ENCODE measurements at places on chromosomes 5 and 9.
A peak's percentile ranks its signal among the peaks of the same experiment; 100 is the strongest.

DNA sequence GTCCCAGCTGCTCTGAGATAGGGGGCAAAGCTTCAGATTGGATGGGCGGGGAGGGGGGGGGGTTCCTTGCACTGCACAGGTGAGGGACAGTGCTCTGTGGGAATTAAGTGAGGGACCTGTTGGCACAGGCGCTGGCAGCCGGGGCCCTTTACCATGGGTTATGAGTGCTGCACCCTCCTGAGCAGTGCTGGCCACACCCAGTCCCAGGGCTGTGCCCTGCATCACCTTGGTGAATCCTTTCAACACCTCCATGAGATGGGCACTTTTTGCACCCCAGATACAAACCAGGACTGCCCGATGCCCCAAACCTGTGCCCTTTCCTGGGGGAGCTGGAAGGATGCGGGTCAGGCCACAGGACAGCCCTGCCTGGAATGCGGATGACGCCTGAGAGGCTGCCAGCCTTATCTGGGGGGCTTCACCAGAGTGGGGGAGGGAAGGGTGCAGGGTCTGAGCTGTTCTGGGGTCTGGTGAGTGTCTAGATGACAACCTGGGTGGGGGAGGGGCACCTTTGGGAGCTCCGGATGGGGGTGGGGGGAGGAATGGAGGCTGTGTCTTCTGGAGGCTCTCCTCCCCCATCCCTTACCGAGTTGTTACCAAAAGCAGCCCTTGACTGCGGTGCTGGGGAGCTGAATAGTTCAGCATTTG, 5.2 kb downstream of the CRB2 start:
- DNase-seq, result peak; percentile 39

- no peak for DNase-seq
These were observed 18.0 kb downstream of the MTRR start for GRCh38 chr5:7886849-7887475.

GRCh38 chr9:27059907-27060306, 49.1 kb upstream of the TEK start:
- DNase-seq, result no peak

GRCh38 chr5:153987301-153987700, 51.4 kb downstream of the FAM114A2 start:
- no peak for DNase-seq

DNA sequence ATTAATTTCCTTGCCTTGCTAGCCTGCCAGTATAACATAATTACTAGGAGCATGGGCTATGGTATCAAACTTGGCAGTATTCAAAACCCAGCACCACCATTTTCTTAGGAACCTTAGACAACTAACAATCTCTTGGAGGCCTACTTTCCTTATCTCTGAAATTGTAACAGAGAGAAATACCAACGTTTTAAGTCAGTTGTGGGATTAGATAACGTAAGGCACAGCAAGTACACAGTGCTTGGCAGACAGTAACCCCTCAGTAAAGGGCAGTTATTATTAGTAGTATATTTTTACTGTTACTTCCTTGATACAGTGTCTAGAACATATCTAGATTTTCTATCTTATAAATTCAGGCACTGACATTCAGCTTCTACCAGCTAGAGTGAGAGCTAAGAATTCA, 309.6 kb downstream of the ACTL7B start:
- no peak for DNase-seq

DNA sequence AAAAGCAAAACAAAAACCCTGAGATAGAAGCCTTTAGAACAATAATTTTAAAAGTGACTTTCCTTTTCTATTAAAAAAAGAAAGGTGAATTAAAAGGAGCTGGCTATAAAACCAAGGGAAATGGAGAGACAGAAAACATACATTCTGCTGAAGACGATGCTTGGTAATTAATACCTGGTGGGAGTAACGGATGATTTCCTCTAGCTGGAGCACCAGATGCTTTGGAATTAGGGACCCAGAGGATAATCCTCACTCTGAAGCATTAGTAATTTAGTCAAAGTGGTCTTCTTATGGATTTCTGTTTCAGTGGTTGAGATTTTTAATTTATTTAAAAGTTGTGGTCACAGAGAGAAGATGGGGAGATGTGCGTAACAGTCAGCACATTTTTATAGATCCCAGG, 982.5 kb downstream of the TLE4 start:
- DNase-seq, result no peak

DNA sequence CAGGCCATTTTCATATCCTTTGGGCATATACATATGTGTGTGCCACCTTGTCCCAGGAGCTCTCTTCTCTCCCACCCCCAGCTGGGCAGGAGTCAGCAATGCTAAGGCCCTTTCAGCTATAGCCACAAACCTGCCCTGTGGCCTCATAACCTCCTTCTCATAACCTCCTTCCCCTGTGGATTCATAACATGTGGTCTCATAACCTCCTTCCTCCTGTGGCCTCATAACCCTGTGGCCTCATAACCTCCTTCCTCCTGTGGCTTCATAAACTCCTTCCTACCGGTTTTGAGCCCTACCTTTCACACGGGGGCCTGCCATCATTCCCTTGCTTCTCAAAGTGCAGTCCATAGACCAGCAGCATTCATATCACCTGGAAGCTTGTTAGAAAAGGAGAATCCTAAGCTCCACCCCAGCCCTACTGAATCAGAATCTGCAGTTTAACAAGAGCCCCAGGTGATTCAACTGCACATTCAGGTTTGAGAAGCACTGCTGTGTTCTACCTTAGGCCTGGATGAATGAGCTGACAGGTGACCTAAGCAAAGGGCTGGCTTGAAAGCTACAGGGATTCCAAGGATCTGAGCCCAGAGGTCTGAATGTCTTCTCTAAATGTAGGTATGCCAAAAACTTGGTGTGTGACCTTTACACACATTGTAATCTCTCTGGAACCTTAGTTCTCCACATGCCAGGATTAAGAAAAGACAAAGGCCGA, 41.9 kb upstream of the PLPP6 start:
- DNase-seq, result no peak

DNA sequence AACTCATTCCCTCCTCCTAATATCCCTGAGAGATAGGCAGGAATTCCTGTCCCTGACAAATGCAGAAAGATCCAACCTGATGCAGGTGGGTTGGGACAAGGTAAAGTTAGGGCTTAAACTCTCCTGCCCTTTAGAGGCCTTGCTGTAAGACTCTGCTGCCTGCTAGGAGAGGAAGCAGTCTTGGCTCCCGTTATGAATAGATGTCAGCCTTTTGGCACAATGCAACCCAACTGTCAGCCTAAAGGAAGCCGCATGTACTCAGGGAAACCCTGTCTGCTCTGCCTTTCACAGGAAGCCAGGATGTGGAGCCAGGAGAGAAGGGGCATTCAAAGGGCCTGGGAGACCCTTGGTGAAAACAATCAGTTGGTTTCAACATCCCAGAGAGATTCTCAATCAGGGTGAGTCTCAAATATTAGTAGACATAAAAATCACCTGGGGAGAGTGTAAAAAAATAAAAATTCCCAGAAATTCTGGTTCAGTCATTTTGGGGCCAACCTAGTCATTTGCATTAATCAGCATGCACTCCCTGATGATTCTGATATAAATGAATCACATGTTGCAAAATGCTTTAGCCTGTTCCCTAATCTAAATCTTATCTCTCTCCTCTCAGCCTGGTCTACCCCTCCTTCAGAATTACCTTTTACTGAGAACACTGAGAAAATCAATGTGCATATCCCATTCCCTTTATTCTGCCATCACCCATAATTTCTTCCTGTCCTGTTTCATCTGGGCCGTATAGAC, 136.2 kb upstream of the TRIM32 start:
- no peak for DNase-seq

DNA sequence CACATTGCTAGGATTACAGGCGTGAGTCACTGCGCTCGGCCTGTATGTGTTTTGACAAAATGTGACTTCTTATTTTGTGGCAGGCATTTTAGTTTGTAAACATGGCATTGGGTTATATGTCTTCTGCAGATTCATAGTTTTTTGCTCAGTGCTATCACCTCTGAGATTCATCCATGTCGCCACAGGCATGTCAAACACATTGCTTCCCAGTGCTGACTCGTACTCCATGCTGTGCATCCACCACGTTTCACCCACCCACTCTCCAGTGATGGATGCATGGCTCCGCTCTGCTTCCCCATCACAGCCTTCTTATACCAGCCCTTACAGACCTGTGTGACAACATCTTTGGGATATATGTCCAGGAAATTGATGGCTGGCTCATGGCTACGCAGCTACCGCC, 158.8 kb downstream of the GAS1 start:
- no peak for DNase-seq

- no peak for DNase-seq
These were observed 169.8 kb downstream of the FOCAD start for GRCh38 chr9:20853866-20854265.

DNA sequence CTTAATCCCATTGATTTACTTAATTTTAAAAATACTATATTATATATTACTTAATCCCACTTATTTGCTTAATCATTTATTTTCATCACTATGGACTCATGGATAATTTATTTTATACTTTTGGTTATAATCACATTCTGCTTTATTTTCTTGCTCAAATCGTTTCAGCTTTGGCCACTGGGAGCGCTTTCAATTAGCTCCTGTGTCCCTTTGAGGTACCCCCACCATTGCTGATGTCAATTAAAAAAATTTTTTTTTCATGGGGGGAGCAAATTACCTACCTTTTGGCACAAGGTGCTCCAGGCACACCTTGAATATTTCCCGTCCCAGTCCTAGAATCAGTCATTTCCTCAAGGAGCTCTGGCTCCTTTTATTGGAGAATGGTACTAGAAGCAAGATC, 1.4 kb upstream of the TRIO start:
- DNase-seq, result no peak

DNA sequence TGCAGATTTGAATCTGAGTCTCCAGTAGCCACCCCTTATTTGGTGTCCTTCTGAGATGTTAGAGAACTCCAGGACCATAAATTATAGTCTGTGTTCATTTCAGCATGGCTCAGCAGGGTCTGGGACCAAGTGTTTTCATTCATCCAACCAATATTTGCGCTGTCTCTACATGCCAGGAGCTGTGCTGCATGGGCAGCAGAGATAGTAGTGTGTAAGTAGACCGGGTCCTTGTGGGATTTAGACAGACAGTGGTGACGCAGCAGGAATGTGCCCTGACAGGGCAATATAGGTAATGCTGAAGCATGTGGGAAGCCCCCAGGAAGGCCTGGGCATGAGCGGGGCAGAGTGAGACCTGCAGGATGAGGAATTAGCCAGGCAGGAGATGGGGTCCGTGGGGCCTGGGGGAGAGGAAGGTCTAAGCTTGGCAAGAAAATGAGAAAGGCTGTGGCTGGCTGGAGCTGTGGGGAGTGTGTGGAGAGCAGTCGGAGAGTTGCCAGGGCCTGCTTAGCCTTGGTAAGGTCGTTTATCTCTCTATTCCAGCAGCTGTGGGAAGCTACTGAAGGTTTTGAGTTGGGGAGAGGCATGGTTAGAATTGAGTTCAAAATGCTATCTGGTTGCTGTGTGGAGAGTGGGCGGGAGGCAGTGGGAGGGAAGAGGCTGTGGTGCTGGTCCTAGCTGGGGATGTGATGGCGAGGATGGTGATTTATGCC, 16.8 kb downstream of the STXBP1 start:
- no peak for DNase-seq

GRCh38 chr5:109694451-109694891, 4.7 kb downstream of the MAN2A1 start:
- no peak for DNase-seq

DNA sequence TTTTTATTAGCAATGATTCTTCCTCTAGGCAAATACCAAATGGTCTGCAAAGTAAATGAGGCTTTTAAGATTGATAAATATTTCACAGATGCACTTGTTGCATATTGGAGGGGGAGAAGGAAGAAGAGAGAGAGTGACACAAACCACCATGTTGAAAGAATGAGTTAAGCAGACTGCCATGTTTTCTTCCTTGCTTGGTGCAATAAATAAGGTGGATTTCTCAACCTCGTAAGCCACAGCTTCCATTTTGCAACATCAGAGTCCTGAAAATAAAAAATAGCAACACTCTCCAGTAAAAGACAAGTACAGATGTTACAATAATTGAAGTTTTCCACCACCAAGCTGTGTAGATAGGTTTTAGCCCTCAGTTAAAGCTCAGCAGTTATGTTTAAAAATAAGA, 202.9 kb downstream of the SGCD start:
- DNase-seq, result no peak

DNA sequence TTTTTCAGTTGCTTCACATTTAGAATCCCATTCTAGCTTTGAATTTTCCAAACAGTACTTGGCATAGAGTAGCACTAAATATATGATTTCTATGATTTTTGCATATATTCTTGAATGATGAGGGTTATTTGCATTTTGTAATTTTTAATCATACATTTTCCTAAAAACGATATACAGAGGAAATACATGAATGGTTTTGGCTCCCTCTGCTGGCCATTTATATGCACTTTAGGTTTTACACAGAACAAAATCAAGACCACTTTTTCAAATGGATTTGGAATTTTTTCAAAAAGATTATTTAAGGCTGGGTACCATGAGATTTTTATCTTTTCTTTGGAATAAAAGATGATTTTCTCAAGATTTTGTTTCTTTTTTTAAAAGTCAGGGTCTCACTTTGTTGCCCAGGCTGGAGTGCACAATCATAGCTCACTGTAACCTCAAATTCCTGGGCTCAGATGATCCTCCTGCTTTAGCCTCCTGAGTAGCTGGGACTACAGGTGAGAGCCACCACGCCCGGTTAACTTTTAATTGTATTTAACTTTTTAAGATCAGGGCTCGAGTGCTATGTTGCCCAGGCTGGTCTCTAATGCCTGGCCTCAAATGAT, 16.7 kb upstream of the COMMD10 start:
- DNase-seq, result no peak

- DNase-seq, result no peak
These were observed 840.4 kb upstream of the WWC1 start for GRCh38 chr5:167451076-167451475.

DNA sequence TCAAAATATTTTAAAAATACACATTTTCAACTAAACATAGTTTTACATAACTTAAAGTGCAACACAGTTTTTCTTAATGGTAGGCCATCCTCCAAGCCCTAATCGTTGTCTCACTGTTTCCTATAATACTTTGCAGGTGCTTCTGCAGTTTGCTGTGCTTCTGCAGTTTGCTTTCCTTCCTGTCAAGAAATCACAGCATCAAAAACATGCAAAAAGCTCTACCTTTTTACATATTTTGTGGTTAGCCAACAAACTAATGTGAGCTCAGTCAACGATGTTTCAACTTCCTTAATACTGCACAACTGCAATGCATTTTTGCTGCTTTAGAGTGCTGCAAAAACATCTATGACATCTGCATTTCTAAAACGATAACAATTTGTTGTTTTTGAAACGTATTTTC, 25.2 kb downstream of the EMB start:
- DNase-seq, result no peak

- no peak for DNase-seq
These were observed 10.1 kb downstream of the EEIG1 start for GRCh38 chr9:127970401-127971313.

GRCh38 chr9:128431207-128431606, 10.6 kb downstream of the CERCAM start:
- no peak for DNase-seq

- DNase-seq, result peak; percentile 62
These were observed 19.8 kb upstream of the FER start for GRCh38 chr5:108727651-108728565.

GRCh38 chr9:92738661-92739081, 26.0 kb downstream of the BICD2 start:
- DNase-seq, result no peak

- DNase-seq, result no peak
These were observed 8.5 kb downstream of the CDC42SE2 start for GRCh38 chr5:131272307-131272706.

All from 8988T (cell line).